ENCODE measurements at places on chromosomes 6 and 20.

DNA sequence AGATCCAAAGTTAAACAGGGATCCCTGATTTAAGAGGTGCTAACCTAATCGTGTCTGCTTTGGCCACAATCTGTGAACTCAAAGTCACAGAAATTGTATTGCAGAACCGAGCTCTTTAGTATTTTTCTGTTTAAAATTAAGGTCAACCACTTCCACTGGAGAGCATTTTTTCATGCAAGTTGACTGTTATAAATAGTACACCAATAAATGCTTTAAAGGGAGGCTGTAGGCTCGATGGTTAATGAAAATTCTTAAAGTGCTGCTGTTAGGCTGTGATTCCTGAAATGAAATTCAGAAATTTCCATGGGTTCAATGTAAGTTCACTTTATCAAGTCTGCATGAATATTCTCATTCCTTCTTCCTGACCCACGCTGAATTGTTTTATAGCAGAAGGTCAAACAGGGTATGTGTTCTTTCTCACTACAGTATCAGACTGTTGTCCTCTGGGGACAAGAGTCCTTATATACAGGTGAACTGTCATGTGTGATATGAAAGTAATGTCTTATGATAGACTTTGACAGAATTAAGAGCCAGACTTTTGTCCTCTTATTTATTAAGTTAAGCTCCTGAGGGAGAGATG lies 92.5 kb upstream of the HDGFL1 start:
- DNase-seq: no peak

GRCh38 chr20:21104466-21104761 lies 1.7 kb downstream of the LINC00237 start:
- no peak for DNase-seq

DNA sequence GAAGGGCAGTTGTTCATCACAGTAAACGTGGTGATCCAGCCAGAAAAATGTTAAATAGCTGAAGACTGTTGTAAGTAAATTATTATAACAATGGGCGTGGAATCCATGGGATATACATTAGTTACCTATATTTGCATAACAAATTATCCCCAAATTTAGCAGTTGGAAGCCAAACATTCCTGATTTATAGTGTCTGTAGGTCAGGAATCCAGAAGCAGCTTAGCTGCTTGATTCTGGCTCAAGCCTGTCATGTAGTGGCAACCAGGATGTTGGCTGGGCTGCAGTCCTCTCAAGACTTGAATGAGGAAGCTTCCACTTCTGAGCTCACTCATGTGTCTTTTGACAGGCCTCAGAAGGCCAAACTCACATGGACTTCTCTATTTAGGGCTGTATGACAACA lies 6.9 kb upstream of the ADGRB3 start:
- no peak for DNase-seq

- no peak for DNase-seq
Measured at GRCh38 chr6:138856654-138857053, 60.8 kb downstream of the ECT2L start.

DNA sequence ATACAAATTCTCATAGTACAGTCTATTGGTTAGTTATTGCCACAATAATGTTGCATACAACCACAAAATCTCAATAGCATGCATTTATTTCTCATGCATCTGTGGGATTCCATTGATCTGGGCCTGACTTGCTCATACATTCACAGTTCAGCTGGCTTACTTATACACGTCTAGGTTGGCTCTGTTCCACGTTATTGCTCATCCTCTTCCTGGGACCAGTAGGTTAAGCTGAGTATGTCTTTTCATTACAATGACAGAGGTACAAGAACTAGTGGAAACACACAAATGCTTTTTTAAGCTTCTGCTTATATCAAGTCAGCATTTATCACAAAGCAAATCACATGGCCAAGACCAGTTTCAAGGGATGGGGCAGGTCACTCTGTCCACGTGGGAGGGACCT lies 485.3 kb upstream of the BTBD3 start:
- DNase-seq: no peak

GRCh38 chr20:8782804-8783203 lies 286.1 kb upstream of the PLCB4 start:
- no peak for DNase-seq

GRCh38 chr6:168315596-168315995 lies 4.0 kb downstream of the DACT2 start:
- no peak for DNase-seq

DNA sequence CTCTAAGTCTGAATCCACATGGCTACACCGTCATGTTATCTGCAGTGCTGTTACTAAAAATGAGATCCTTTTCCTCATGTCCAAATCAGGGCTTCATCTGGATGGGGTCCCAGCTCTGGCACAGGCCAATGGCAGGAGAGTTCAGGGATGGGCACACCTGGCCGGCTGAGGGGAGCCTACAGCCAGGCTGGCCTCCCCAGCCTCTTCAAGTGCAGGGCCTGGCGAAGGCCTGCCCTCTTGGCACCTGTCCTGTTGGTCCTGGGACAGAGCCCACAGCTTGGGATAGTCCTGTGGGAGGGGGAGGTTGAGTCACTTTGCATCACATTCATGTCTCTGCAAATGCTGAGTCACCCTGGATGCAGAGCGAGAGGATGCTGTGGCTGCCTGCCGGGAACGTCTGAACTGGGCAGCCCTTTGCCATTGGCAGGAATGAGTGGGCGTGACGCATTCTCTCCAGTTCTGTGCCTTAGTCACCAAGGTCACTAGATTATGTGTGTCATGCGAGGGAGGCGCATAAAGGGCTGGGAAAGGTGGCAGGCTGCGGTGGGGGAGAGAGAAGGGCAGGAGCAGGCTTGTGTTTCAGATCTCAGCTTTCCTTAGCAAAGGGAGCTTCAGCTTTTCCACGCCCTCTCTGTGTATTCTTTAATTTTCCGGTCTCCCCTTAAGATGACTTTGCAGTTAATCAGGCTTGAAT lies 223.2 kb upstream of the ECI2 start:
- DNase-seq: no peak

- DNase-seq: peak; percentile 22
Measured at GRCh38 chr20:51750037-51750769, 18.0 kb downstream of the ATP9A start.
